ENCODE measurements at places on chromosomes 4 and X. TPM values are rescaled to one million over a fixed set of nuclear protein-coding genes. Genes with fewer than 3 reads are reported as not detected.

DNA sequence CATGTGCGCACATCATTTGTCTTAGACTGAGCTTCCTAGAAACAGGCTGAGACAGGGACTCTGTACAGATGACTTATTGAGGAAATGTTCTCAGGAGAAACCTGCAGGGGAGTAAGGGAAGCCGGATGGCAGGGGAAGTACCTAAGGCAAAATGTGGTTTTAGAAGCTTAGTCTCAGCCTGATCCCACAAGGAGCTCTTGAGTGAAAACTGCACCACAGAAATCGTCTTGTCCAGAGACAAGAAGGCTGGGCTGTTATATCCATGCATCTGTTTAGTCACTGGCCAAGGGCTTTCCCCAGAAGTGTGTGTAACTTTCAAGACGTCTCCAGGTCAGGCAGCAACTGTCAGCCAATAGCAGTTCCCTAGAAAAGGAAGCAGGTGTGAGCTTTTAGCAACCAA lies 86.0 kb downstream of the FUNDC1 start:
- DNase-seq, result no peak

- DNase-seq, result no peak
Observed at GRCh38 chr4:72330381-72330780, 238.6 kb downstream of the ADAMTS3 start.

DNA sequence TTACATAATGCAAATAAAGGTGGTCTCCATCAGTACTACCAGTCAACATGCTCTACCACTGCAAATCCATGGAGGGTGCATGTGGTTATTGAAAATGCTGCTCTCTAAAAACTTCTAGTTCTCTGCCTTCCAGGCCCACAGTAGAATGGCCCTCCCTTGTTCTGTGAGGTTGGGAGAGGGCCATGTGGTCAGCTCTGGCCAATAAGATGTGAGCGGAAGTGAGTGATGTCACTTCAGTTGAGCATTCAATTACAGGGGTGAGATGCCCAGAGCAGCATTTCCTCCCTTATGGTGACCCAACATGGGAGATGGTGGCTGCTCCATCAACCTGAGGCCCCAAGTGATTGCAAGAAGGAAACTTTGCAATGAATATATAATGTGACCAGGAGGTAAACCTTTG lies 148.8 kb downstream of the CPEB2 start:
- DNase-seq, result no peak

GRCh38 chrX:100274916-100275315 lies 135.2 kb downstream of the PCDH19 start:
- no peak for DNase-seq

DNA sequence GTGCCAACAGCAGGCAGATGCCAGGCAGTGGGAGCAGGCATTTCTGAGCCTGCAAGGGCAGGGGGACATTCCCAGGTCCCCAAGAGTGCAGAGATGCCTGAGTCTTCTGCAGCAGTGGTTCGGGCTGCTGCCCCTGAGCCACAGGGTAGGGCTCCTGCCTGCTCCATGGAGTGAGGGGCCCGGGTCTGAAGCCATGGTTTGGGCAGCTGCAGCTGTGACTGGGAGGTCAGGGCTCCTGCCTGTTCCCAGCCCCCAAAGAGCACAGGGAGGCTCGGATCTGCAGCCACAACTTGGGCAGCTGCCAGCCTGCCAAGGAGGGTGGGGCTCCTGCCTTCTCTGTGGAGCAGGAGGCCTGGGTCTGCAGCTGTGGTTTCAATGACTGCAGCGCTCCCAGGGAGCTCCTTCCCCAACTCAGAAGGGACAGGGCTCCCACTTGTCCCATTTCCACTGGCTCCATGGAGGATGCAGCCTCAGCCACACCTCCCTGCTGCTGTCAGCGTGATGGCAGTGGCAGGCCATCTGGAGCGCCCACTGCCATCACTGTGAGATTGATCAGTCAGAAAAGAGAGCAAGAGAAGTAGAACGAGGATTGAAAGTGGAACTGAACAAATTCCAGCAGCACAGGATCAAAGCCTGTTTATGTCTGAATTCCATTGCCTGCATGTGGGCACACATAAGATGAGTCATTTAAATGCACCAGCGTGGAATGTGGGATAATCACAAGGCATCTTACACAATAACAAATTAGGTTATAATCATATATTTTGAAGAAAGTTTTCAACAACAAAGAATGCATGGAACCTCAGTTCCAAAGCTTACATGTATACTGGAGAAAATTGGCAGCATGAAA lies 93.1 kb upstream of the CXorf51A start:
- no peak for DNase-seq

DNA sequence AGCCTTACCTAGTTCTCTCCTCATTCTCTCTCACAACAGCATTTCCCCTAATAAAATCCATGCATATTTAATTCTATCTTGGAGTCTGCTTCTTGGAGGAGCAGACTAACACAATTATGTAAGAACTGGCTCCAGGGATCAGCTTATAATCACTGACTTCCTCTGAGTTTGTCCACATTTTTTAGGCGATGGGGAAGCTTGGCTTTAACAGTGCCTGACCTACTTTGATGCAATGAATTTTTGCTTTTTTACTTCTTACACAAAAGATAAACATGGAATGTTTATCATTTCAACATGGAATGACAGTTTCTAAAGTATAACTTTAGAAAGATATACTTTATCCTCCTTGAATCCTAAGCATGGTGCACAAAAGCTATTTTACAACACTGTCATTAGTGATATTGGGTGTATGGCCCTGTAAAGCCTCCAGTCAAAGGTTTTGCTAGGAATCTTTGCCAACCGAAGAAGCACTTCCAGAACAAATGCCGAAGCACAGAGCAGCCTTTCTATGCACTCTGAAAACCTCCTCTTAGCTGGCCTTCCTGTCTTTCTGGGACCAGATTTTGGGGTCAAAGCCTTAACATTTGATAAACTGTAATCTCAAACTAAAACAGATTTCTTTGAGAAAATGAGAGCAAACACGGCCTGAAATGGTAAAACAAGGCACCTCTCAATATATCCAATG lies 736 bp downstream of the BDH2 start:
- DNase-seq, result no peak

- DNase-seq, result no peak
Observed at GRCh38 chr4:121148000-121148399, 16.1 kb downstream of the TNIP3 start.

CD40LG gene
- 0.14 TPM for polyA plus RNA-seq

SOWAHD gene
- polyA plus RNA-seq, result 0.60 TPM

EDA2R gene
- polyA plus RNA-seq, result 9.8 TPM

FBXW7 gene
- 19.8 TPM for polyA plus RNA-seq

Data from muscle of back (tissue), 13 donors.